ENCODE measurements at places on chromosomes 16 and 17.
A peak's percentile ranks its signal among the peaks of the same experiment; 100 is the strongest.

GRCh38 chr17:14340857-14341754 is 40.2 kb downstream of the HS3ST3B1 start:
- no peak for DNase-seq

GRCh38 chr17:57603978-57604377 is 141.1 kb downstream of the CCDC182 start:
- peak; percentile 91 for DNase-seq

GRCh38 chr17:40314584-40314956 is 5.6 kb downstream of the RARA start:
- peak; percentile 90 for DNase-seq

- no peak for DNase-seq
Observed at GRCh38 chr17:64426596-64426995, 22.3 kb upstream of the MILR1 start.

- no peak for DNase-seq
Observed at GRCh38 chr17:7221278-7222092, 1.7 kb downstream of the ACADVL start.

- peak; percentile 29 for DNase-seq
Observed at GRCh38 chr16:68564382-68564985, 25.4 kb downstream of the ZFP90 start.

GRCh38 chr17:49393491-49394255 is 21.0 kb downstream of the PHB1 start:
- DNase-seq, result peak; percentile 45

GRCh38 chr17:79993390-79994227 is 42.1 kb downstream of the TBC1D16 start:
- DNase-seq, result peak; percentile 29

DNA sequence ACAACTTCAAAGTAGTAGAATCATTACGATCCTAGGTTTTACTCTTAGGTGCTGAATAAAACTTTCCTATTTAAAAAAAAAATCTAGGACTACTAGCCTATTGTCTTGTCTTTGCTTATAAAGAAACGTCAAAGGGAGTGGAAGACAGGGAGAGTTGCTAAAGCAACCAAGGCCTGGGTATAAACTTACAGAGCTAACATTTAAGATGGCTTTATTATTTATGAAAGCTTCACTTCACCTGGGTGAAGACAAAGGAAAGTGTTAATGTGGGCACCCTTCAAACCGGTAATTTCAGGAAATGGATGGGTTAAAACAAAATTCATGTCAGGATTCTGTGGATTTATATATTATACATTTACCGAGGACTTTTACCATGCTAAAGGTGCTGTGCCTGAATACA is 2.5 kb downstream of the DUSP14 start:
- DNase-seq, result no peak

- no peak for DNase-seq
Observed at GRCh38 chr17:49357516-49357915, 4.5 kb downstream of the ZNF652 start.

DNA sequence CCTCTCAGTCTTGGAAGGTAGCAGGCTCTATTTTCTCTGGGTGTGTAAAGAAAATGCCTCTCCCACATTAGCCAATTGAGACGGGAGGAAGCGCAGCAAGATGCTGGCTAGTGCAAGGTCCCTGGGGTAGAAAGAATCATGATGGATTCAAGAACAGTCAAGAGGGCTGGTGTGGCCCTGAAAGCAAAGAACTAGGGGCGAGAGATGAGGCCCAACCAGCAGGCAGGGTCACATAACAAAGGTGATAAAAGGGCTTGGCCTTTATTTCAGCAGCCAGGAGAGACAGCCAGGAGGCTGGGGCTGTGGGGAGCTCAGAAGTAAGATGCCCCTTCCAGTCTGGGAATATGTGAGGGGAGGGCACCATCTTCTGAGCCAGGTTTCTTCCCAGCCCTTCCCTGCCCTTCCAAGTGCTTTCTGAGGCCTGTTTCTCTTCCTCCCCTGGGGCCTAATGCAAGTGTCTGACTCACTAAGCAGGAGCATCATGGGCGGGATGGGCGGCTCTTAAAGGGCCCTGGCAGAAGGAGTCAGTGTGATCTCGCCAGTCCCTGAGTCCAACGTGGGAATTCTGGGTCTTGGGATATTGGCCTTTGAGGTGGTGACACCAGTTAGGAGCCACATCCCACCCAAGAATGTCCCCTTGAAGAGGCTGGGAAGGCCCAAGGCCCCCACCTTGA is 3.9 kb upstream of the NLRC5 start:
- no peak for DNase-seq

- DNase-seq, result no peak
Observed at GRCh38 chr16:628321-629061, 2.3 kb upstream of the WFIKKN1 start.

- DNase-seq, result no peak
Observed at GRCh38 chr16:4166821-4167220, 50.6 kb upstream of the ADCY9 start.

GRCh38 chr16:64159976-64160375 is 961.9 kb downstream of the CDH11 start:
- no peak for DNase-seq

DNA sequence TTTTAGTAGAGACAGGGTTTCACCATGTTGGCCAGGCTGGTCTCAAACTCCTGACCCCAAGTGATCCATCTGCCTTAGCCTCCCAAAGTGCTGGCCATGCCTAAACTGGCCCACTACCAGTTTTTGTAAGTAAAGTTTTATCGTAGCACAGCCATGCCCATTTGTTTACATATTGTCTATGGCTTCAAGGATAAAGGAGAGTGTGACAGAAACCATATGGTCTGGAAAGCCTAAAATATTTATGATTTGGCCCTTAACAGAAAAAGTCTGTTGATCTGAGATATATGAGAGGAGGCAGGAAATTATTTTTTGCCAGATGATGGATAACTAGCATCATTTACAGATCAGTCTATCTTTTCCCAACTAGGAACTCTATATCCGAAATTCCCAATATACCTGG is 4.5 kb downstream of the AKAP10 start:
- no peak for DNase-seq

GRCh38 chr17:64092113-64092512 is 37.8 kb downstream of the ERN1 start:
- no peak for DNase-seq

GRCh38 chr17:82831818-82832200 is 8.0 kb downstream of the ZNF750 start:
- DNase-seq, result no peak

- no peak for DNase-seq
Observed at GRCh38 chr17:59775786-59776350, 68.4 kb downstream of the VMP1 start.

DNA sequence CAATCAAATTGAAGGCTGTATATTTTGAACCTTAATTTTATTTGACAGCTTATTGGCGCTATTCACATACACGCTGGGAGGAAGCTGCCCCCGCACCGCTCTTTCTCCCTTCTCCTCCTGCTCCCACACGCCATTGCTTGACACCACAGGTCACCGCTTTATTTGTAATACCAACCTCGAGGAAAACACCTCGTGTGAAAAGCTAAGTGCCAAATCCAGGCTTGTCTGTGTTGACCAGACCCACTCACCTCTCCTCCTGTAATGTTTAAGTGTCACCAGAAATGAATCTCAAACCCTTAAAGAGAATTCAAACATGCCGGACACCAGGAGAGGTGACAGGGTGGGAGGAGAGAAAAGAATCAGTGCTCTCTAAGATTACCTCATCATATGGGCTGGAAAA is 331.4 kb downstream of the GRIN2A start:
- DNase-seq, result no peak

DNA sequence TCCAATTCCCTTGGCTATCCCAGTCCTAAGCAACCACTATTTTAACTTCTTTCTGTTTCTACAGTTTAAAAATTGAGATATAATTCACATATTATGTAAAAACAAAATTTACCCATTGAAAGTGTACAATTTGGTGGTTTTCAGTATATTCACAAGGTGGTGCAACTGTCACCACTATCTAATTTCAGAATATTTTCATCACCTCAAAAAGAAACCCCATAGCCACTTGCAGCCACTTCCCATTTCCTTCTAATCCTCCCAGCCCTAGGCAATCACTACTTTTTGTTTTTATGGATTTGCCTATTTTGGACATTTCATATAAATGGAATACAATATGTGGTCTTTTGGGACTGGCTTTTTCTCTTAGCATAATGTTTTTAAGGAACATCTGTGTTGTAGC is 36.1 kb upstream of the NACA2 start:
- no peak for DNase-seq

DNA sequence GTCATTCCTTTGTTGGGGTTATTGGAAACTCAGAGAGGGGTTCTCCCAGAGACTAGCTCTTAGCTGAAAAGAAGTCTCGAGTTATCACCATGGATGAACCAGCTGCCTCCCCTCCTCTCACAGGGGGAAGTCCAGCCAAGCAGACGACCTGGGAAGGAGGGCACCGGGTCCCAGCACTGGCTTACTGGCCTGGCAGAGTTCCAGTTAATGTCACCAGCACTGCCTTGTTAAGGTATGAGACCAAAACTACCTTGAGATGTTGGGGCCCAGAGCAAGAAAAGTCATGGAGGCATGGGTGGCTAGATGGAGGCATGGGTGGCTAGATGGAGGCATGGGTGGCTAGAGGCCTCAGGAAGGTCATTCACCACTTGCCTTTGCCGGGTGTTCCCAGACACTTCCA is 72.4 kb downstream of the WIPI1 start:
- no peak for DNase-seq

DNA sequence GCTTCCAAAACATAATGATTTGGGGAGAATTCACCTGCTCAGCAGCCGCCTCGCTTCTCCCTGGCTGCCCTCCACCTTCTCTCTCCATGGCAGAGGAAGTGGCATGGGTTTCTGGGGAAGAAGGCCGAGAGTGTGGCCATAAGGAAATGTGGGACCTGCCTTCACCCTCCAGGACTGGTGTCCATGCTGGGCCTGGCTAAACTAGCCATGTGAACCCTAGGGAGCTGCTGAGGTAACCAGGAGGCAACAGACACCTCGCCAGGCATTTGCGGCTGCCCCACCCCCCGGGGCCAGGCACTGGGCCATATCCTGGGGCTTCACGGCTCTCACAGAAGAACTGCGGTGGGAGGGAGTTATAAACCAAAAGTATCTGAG is 9.9 kb upstream of the CMTM4 start:
- no peak for DNase-seq

GRCh38 chr16:46855389-46855788 is 24.4 kb upstream of the C16orf87 start:
- no peak for DNase-seq

GRCh38 chr17:8806926-8807550 is 7.9 kb upstream of the MFSD6L start:
- DNase-seq, result no peak

DNA sequence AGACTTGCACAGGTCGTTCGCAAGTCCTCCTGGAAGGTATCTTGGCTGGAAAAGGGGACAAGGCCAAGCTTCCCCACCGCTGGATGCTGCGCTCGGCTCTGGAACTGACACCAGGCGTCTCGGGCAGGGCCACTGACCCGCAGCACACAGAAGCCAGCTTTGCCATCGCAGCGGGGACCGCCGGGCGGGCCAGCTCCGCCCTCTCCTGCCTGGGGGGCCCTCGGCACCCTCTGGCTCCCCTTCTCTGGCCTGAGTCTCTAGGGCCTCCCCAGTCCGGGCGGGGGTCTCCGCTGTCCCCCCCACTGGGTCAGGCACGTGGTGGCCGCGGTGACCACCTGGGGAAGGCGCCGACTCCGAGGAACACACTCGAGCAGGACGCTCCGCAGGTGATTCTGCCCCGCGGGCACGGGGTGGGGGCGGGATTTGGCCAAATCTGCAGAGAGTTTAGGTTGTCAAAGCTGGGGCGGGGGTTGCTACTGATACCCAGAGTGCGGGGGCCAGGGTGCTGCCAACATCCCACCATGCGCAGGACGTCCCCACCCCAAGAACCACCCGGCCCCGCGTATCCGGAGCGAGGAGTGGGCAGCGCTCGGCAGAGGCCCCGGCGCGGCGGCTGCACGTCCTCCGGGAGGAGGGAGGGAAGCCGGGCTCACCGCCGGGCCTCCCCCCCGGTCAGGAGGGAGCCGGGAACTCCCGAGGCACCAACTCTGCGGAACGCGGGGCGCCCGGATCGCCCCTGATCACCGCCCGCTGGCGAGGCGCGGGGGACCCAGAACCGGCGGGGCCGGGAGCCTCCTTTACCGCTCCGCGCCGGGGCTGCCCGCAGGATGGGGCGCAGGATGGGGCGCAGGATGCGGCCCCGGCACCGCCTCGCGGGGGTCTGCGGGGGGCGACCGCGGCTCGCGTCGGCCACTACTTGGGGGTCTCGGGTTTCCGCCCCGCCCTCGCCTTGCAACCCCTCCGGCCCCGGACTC is 744 bp upstream of the METRNL start:
- no peak for DNase-seq

GRCh38 chr17:4559966-4560365 is 411 bp downstream of the GGT6 start:
- no peak for DNase-seq

GRCh38 chr17:683499-684254 is 31.0 kb downstream of the VPS53 start:
- no peak for DNase-seq

- DNase-seq, result peak; percentile 97
Observed at GRCh38 chr16:56729735-56730662, at the start of gene NUP93. Gene NUP93, plus strand, starts transcription at chr16:56730129. Its CDS starts 18,119 bp downstream, at chr16:56748248.

DNA sequence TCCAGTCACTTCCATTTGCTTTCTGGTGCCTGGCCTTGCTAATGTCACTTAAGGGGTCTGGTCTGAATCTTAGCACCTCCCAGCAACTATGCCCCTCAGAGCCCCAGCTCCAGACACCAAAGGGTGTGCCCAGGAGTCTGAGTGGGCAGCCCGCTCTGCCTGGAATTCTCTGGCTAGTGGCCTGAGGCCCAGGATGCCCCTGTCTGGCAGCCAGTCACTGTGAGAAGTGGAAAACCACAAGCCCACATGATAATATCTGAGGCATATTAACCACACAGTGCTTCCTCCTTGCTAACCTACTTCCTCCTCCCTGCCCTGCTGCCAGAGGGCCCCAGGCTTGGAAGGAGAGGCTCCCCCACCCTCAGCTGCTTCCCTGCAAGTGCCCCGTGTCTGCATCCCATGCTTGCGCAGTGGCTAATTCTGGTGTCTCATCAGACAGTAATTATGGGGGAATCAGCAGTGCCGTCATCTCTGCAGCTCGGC is 14.0 kb downstream of the SRCIN1 start:
- peak; percentile 76 for DNase-seq

DNA sequence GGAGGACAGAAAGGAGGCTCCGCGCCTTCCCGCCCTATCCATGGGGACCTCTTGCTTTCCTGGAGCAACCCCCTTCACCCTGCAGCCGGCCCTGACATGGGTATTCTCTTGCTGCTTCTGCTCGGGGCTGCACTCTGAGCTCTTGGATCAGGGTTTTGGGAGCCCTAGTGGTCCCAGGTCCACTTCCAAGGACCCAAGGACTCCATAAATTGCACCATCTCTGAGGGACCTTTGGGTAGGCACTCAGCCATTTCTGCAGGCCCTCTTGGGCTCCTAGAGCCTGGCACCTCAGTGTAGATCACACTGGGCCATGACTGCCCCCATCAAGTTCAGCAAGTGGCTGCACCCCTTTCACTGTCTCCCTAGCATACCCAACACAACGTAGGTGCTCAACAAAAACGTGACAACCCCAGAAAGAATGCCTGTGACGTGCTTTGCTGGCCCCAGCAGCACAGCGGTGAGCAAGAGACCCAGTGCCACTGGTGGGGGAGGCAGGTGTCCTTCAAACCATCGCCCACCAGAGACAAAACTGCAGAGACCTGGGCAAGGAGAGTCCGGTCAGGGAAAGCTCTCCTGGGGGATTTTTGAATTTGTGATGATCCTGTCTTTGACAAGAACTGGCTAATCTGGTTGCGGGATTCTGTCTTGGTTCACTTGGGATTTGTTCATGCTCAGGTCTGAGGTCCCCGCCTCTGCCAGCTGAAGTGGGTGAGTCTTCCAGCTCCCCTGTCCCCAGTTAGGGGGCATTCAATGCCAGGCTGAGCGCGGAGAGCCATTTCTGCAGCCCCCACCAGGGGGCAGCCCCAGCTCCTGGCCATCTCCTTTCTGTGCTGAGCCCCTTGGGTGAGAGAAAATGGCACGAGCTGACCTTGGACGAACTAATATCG is 2.5 kb upstream of the RAB11FIP4 start:
- DNase-seq, result peak; percentile 65

Data from hematopoietic multipotent progenitor cell treated with erythropoietin and hydrocortisone succinate and interleukin-3 and kit ligand, for 6 days (in vitro differentiated cells).